ENCODE measurements at places on chromosomes 13 and 19.

- DNase-seq, result no peak
Observed at GRCh38 chr13:73138638-73139491, 80.1 kb downstream of the KLF5 start.

DNA sequence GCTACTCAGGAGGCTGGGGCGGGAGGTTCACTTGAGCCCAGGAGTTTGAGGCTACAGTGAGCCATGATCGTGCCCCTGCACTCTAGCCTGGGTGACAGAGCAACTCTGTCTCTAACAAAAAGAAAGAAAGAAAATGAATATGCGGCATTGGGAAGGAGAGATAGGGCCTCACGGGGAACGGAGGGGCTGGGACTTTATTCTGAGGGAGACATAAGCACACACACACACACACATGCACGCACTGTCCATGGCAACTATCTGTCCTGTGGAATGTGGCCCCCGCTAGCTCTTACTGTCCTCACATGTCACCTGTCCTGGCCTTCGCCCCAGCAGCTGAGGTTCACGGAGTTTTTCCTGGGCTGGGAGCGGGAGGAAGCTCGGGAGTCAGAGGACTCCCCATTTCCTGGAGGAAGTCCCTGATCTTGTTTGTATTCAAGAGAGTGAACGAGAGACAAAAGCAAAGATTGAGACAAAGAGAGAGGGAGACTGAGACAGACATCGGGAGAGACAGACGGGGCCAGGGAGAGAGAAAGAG lies 654 bp downstream of the STAP2 start:
- no peak for DNase-seq

- DNase-seq, result no peak
Observed at GRCh38 chr13:35797991-35798390, 321.5 kb upstream of the MAB21L1 start.

DNA sequence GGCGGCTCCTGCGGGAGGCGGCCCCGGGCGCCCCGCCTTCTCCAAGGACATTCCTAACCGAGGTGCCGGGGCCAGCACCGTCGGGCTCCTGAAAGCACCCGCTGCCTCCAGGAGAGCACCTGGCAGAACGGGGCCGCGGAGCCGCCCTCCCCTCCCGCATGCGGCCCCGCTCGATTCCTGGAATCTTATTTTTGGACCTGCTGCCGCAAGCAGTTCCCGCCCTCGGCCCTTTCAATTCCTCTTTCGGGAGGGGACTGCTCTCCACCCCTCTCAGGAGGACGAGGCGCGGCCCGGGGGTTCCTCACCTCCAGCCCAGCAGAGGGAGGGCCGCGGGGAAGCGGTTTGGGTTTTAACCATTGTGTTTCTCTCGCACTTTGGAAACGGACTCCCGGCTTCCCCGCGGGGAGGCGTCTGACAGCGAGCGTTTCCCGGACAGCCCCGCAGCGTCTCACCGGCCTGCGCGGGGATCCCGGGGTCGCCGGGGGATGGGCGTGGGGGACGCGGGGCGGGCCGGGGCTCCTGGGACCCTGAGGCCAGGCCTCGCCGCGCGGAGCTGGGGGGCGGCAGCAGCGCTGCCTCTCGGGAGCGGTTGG lies 849 bp downstream of the GAS6 start:
- no peak for DNase-seq

- no peak for DNase-seq
Observed at GRCh38 chr13:52850072-52850395, 1.6 kb upstream of the PCDH8 start.

- DNase-seq, result no peak
Observed at GRCh38 chr13:101267656-101268055, 148.7 kb downstream of the NALCN start.

GRCh38 chr13:100350601-100351000 lies 238.0 kb downstream of the GGACT start:
- DNase-seq, result no peak
